ENCODE measurements at places on chromosomes 1 and 21. TPM values are rescaled to one million over a fixed set of nuclear protein-coding genes. Genes with fewer than 3 reads are reported as not detected.

DNA sequence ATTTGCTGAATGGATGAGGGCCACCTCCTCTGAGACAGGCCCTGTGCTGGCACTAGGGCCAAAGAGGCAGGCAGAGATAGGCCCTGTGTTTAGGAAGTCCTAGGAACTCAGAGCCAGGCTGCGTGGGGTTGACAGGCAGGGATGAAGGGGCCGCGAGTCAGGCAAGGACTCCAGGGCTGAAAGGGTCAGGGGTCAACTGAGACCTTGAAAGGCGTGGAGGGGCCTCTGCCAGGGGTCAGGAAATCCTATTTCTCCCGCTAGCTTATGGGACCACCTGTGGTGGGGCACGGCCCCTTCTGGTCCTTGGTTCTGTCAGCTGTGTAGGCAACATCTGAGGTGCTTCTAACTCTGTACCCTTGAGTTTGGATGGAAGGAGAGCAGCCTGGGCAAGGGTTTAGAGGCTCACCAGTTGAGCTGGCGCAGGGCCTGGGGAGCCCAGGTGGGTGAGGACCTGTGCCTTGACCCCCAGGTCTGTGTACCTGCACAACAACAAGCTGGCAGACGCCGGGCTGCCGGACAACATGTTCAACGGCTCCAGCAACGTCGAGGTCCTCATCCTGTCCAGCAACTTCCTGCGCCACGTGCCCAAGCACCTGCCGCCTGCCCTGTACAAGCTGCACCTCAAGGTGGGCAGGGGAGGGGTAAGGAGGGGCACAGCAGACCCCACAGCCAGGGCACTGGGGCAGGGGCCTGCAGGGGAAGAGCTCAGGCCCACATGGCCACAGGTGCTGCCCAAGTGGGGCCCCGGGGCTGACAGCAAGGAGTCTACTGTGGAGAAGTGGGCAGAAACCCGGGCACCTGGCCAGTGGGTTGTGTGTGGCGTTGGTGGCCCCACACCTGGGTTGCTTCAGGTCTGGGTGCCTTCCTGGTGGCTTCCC is 14.9 kb downstream of the PODN start:
- DNase-seq: no peak

ELAPOR1 gene
- total RNA-seq: 1.0 TPM

TEKT2 gene
- total RNA-seq: not detected

GRCh38 chr1:197559655-197560054 is 215.6 kb downstream of the DENND1B start:
- no peak for DNase-seq

DNA sequence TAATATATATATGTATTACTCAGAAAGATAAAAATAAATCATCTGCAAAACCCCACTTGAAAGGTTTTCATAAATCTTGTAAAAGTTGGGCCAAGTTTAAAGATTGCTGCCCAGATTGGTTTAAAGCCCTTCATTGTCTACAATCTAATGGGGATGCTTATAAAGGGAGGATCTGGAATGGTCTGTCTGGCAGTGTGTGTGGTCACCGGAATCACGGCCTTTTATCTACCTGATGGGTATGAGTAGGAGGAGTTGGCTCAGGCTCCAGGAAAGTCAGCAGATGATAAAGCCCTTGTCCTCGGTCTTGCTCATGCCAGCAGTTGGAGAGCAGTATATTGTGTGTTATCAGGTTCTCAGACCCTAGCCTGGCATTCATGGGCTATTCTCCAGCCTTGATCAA is 197.7 kb downstream of the ROR1 start:
- peak; percentile 31 for DNase-seq

- DNase-seq: no peak
Measured at GRCh38 chr1:20731057-20731991, 1.2 kb downstream of the SH2D5 start.

GRCh38 chr21:41966872-41967621 is 13.2 kb upstream of the C2CD2 start:
- no peak for DNase-seq

DNA sequence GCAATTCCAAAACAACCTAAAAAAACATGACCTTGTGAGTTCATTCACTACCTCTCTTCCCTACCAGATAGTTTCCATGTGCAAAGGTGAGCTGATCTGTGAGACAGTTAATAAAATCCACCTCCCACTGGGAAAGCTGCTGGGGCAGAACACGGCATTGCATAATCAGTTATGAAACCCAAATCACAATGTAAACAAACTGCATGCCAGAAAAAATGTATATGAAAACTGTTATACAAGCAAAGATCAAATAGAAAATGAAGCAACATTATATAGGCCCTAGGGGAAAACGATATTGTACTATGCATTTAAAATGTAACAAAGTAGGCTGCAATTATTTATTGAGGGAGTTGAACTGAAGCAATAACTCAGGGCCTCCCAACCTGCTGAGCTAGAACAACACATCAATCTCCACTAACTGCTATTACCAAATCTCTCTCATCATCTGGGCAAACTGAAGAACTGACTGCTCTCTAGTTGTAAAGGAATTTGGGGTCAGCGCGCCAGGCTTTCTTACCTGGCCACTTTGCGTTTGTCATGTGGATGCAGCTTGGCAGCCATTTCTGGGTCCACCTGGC is 31.0 kb downstream of the TRIT1 start:
- peak; percentile 36 for DNase-seq

GRCh38 chr1:8693107-8693506 is 124.3 kb downstream of the RERE start:
- no peak for DNase-seq

DNA sequence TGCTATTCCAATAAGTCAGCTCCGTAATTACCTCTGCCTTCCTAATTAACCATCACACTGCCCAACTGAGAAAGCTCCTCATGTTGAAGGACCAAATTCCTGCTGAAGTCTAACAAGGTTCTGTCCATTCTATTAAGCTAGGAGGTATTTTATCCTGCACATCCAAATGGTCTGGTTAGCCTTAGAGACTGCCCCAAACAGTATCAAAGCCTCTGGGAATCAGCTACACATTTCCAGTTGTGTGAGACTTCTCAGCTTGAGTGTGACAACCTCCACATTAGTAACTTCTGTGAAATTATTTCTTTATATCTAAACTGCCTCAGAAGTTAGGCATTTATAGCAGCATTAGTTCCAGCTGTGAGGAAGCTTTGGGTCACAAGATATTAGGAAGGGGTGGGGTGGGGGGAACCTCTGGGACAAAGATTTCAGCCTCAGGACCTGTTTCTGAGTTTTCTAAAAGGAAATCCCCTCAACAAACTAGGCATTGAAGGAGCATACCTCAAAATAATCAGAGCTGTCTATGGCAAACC is 150.5 kb upstream of the DUSP10 start:
- peak; percentile 32 for DNase-seq

TACSTD2 gene
- 231 TPM for total RNA-seq

GRCh38 chr1:30001011-30001731 is 722.2 kb downstream of the MATN1 start:
- no peak for DNase-seq

GRCh38 chr1:22935433-22935832 is 37.2 kb downstream of the LACTBL1 start:
- DNase-seq: no peak

TUT4 gene
- total RNA-seq: 30.5 TPM

- peak; percentile 30 for DNase-seq
Measured at GRCh38 chr1:6141592-6141991, 38.5 kb downstream of the CHD5 start.

- no peak for DNase-seq
Measured at GRCh38 chr1:28480308-28480707, 25.5 kb upstream of the RCC1 start.

- no peak for DNase-seq
Measured at GRCh38 chr1:212926372-212926771, 24.0 kb upstream of the VASH2 start.

- no peak for DNase-seq
Measured at GRCh38 chr1:10980841-10981727, 31.4 kb upstream of the TARDBP start.

DNA sequence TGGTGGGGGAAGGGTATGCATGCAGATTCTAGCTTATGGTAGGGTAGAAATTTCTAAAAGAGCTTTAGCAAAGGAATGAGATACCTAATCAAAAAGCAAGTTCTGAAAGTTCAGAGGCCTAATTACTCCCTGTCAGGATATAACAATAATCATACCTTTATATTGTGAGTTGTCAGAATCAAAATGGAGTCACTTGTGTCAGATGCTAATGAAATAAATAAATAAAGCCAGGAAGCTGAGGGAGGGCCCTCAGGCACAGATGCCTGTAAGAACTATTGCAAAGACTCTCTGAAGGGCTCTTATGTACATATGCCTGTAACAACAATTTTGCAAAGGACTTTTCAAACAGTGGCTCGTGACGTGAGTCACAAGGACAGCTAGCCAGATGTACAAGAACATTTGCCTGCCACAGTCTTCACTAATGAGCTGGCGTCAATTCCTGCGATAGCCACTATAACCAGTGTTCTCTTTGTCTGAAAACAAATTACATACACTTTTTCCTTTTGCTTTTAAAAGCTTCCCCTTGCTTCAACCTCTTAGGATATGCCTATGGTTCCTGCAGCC is 27.4 kb upstream of the DNASE2B start:
- peak; percentile 20 for DNase-seq

DNA sequence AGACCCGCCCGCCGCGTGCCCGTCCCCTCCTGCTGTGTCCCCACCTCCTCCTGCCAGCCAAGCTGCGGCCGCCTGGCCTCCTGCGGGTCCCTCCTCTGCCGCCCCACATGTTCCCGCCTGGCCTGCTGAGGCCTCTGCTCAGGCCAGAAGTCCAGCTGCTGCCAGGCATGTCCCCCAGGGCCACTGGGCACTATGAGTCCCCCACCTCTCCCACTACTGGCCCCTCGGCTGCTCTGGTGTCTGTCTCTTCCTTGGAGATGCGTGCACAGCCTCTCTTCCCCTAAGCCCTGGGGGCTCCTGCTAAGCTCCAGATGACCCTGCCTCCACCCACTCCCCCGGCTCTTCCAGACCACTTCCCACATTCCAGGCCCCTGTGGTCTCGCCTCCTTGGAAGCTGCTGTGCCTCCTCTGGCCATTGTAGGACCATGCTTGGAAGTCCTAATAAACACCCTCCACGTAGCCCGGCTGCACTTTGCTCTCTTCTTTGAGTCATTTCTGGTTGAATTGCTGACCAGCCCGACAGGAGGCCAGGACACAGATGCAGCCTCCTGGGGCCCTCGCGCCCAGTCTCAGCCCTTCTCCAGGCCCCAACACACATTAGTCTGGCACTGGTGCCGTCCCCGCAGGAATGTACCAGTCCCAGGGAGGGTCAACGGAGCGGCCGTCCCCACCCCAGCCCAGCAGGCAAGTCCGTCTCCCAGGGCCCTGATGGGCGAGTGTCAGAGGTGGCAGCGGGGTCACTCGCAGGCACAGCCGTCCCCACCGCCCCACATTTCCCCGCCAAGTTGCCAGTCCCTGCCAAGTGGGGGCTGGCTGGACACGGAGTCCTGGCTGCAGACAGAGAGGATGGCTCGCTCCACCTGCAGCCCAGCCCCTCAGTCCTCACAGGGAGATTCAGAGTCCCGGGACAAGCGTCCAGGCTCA is 1.1 kb downstream of the KRTAP10-12 start:
- no peak for DNase-seq

DNA sequence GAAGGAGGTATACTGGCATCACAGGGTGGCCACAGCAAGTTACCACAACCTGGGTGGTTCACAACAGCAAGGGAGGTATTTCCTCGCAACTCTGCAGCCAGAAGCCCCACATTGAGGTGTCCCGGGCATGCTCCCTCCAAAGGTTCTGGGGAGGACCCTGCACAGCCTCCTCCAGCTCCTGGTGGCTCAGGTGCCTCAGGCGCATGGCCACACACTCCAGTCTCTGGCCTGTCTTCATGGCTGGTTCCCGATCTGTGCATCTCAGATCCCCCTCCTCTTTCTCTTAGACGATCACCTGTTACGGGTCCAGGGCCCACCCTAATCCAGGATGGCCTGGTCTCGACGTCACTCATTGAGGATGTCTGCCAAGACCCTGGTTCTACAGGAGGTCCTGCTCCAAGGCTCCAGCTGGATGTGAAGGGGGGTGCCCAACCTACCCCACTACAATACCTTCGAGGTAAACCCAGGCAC is 6.7 kb upstream of the ARF1 start:
- DNase-seq: no peak

DNA sequence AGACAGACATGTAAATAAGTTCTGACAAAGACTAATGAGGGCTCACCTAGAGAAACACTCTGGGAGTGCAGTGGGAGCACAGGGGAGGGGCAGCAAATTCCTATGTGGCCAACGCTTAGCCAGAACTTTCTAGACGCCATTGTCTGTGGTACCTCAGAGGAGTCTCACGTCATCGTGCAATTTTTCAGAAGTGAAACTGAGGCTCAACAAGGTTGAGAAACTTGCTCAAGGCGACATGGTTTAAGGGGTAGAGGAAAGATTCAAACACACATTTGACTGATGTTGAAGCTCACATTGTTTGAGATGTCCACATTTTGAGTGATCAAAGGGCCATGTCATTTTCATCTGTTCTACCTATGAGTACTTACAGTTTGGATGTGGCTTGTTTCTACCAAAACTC is 152.6 kb upstream of the LMO4 start:
- DNase-seq: no peak

- no peak for DNase-seq
Measured at GRCh38 chr1:153466908-153467307, 6.5 kb upstream of the S100A7 start.

CROCC gene
- total RNA-seq: 16.4 TPM

All from mammary epithelial cell (primary cell).